Fibroblast of gingiva (primary cell): ENCODE measurements at places on chromosomes 4 and X.
A peak's percentile ranks its signal among the peaks of the same experiment; 100 is the strongest.

DNA sequence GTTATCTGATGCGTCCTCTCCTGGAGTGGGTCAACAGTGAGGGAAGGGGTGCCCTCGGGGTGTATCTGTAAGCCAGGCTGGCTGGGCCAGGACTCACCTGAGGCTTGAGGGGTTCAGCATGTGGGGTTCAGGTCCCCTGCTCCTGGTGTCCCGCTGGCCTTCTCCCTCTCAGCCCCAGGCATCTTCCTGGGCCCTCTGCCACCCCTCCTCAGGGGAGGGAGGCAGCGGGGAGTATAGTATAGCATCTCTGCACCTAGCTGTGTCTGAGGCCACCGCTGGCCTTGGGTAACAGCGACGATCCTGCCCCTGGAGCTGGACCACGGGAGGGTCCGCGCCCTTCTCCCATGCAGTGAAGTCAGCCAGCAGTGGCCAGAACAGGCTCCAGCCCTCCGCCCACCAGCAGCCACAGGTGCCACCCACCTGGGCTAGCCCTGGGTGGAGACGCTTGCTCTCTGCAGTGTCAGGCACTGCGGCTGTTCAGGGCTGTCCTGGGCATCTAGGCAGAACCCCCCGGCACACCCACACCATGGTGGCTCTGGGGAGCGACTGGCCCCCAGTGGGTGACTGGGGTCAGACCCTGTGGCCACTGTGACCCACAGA is 110.7 kb upstream of the NKX1-1 start:
- no peak for DNase-seq

DNA sequence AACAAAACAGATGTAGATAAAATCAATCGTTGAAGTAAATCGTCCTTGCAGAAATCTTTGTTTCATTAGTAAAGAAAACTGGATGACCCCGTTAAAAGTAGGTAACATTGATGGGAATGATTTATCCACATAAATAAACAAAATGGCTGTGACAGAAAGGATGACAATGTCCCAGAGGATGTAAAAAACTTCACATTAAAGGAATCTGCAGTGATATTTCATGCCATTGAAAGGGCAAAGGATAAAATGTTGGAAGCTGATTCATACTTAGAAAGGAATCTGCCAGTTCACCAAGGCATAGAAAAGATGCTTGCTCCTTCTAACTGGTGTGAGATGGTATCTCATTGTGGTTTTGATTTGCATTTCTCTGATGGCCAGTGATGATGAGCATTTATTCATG is 24.2 kb upstream of the EPGN start:
- DNase-seq: peak; percentile 74

- DNase-seq: no peak
Measured at GRCh38 chr4:104416725-104417356, 77.9 kb downstream of the CXXC4 start.

GRCh38 chr4:78940752-78941151 is 1.5 kb upstream of the PAQR3 start:
- no peak for DNase-seq

DNA sequence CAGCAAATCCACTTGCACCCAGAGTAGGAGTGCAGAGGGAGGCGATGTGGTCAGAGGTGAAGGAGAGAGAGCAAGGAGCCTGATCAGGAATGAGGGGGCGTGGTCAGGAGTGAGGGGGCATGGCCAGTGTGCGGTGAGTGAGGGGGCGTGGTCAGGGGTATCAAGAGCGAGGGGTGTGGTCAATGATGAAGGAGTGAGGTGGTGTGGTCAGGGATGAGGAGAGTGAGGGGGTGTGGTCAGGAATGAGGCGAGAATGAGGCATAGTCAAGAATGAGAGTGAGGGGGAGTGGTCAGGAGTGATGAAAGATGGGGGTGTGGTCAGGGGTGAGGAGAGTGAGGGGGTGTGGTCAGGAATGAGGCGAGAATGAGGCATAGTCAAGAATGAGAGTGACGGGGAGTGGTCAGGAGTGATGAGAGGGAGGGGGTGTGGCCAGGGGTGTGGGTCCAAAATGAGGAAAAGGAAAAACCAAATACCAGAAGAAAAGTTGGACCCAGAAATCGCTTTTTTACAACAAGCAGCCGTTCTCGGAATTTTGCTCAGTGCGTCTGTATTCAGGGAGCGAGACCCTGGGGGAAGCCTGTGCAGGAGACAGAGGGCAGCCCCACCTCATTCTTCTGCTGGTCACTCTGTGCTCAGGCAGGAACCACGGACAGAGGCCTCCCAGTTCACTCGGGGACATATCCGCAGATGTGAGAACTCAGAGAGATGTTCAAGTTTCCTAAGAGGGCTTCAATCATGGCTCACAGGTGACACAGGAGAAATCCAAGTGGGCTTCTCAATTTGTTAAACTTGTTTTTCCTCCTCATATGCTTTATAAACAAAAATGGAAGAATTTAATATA is 47.5 kb downstream of the MAGEA1 start:
- DNase-seq: no peak

- DNase-seq: no peak
Measured at GRCh38 chr4:32133141-32133540, 1413.0 kb downstream of the PCDH7 start.

DNA sequence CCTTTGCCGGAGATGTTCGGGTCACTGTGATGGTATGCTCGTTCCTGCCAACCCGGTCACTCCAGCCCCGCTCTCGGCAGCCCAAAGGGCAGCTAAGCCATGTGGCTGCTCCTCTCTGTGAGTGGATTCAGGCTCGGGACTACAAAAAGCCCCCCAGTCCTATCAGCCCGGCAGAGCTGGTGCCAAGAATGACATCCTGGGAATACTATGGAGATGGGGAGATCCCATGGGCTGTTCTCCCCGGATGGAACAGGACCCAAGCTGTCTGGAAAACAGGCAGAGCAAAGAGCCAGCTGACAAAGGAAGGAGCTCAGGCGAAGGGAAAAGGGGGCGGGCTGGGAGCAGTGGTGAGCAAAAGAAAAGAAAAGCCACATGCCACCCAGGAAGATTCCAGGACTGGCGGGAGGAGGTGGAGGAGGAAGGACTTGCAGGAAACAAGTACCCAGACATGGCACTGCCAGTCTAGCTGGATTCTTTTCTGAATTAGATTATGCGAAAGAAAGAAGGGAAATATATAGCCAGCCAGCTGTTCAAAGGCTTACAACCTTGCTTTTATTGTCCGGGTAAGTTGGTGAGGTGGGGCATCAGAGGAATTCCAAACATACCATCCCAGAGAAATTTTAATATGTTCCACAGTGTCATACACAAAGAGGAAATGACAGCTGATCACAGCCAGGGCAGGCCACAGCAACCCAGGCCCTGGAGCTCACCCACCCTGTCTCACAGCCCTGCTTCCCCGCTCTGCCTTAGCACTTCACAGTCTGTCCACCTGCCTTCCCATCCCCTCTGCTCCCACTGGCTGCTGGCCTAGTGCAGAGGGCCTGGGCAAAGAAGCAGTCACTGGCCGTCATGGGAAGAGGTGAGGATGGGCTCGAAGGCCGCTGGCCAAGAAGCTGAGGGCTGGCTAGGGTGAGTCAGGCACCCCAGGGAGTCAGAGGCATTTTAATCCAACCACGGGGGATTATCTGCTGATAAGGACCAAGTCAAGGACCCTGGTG is 3.4 kb downstream of the NDP start:
- DNase-seq: no peak

DNA sequence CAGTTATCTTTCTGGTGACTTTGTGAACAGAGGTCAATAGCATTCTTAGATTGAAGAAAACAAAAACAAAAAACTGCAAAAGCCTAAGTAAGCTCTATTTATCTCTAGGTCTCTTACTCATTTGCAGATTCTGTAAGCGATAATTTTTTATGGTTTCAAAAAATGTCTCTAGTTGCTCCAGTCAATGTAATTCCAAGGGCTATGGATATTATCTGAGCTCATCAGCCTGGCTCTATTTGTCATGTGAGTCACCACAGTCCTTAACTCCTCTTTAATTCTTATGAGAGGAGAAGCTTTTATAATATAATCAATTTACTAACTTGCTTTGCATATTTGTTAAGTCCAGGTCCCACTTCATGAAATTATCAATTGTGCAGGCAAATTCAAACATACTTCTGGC is 79.1 kb downstream of the NPFFR2 start:
- DNase-seq: no peak
